Left cardiac atrium (tissue), 4 donors: ENCODE measurements at places on chromosomes 2 and 18.

- DNase-seq = no peak
Observed at GRCh38 chr2:88307817-88308216, 137.7 kb downstream of the THNSL2 start.

GRCh38 chr2:33765122-33765521 lies 166.0 kb upstream of the FAM98A start:
- DNase-seq = no peak

- no peak for DNase-seq
Observed at GRCh38 chr2:55500025-55500424, 19.5 kb upstream of the CFAP36 start.

DNA sequence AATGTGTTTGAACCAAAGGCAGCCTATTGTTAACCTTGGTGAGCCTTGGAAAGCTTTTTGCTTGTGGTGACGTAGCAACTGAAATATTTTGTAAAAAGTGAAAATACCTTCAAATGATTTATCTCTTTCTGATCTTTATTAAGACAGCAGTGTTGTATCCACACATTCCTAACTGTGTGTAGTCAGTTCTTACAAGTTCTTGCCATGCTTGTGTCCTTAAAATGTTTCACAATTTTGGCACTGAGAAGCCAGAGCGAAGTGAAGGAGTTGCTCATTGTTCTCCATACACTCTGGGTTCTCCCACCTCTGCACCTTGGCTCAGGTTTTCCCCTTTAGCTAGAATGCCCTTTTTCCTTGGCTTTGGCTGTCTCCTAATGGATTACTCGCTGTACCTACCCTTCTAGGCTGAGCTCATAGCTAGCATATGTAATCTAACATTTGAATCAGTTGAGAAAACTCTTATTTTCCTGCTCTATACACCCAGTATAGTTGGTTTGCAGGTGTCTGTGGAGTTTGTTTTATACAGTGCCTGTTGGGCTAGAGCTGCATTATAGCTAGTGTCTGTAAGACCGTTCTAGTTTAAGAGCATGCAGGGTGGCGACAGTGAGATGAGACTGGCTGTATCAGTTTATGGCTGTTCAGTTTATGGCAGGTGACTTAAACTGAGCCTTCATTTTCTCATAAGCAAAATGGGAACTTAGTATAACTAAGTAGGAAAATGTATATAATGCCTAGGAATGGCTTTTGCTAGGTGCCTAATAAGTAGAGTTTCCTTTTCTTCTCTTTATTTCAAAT lies 45.5 kb downstream of the FMNL2 start:
- DNase-seq = no peak

DNA sequence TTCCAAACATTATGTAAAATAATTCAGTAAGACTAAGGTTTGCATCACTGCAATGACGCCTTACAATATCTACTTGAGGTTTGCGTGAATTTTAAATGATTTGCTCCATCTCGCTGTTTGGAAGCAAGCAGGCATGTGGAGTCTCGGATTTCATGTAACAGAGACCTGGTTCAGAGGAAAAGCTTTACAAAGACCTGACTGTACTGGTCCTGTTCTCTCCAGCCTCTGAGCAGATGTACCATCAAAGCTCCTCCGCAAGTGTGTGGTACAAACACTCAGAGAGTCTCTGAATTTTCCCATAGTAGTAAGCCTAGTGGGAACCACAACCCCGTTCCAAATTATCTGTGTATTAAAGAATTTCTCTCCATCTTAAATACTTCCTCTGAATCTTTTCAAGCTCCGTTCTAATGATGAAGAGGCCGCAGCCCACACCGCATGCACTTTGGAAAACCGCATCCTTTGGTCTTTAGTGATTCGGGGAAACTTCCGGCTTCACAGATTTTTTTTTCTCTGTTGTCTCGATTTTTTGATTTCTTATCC lies 728.1 kb upstream of the SOX11 start:
- no peak for DNase-seq

GRCh38 chr2:44753552-44754285 lies 187.8 kb upstream of the SIX3 start:
- DNase-seq = no peak

GRCh38 chr2:20602803-20603202 lies 48.1 kb downstream of the HS1BP3 start:
- DNase-seq = no peak

DNA sequence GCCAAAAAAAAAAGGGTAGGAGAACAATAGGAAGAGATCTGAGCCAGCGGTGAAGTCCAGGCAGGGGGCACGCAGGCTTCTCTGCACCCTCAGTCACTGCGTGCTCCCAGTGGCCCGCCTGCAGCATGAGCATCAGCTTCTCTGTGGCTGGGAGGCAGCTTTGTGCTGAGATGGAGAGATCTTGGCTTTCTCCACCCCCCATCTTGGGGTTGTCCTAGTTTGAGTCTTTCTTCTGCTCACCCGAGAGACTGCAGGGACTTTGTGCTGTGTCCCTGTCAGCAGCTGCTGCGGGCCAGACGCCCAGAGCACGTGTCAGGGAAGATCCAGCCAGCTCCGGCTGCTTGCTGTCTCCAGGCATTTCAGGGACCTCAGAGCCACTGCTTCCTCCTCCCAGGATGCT lies 20.3 kb downstream of the TRAPPC12 start:
- peak; percentile 65 for DNase-seq

GRCh38 chr18:70195852-70196434 lies 9.5 kb downstream of the RTTN start:
- DNase-seq = no peak

DNA sequence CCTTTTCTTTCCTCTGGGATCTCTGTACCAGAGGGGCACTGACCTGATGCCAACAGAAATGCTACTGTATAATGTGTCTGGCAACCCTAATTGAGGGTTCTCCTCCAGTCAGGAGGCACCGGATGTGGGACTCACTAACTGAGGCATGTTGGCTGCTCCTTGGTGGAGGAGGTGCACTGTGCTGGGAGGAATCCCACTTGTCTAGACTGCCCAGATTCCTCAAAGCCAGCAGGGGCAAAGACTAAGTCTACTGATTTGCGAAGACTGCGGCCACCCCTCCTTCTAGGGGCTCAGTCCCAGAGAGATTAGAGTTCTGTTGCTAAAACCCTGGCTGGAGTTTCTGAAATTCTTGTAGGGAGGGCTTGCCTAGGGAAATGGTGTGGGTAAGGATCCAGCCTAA lies 1192.1 kb downstream of the DPP10 start:
- no peak for DNase-seq

DNA sequence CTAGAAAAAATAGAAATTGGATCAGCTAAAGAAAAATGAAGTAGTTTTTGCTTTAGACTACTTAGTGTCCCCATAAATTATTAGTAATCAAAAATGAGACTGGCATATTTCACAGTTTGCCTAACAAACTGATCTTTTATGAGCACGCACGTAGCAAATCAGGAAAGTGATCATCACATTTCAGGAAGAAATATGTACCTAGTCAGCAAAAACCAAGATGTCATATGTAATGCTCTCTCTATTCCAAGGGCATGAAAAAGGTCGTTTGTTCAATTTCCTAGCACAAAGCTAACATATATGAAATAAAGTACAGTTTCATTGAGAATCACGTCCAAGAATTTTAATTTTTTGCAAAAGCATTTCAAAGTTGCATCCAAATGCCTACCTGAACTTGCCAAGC lies 600.4 kb upstream of the CHAC2 start:
- DNase-seq = no peak

DNA sequence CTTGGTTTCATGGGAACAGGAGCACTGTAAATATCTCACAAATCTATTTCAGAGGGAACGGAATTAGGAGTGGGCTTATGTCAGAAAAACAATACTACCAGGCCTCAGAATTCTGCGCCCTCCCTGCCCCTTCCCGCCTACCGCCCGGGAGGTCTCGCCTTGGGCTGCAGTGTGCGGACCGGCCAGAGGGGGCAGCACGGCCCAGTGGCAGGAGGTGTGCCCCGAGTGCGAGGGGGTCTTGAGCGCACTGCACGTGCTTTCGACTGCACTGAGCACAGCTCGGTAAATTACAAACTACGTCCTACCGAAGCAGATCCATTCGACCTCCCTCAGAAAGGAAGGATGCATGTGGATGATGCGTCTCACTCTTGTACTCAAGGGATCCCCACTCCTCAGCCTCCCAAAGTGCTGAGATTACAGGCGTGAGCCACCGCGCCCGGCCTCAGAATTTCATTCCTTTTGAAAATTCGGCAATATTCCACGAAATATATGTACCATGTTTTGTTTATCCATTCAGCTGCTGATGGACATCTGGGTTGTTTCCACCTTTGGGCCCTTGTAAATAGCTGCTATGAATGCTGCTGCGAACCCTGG lies 297.0 kb downstream of the BCL2 start:
- DNase-seq = no peak

DNA sequence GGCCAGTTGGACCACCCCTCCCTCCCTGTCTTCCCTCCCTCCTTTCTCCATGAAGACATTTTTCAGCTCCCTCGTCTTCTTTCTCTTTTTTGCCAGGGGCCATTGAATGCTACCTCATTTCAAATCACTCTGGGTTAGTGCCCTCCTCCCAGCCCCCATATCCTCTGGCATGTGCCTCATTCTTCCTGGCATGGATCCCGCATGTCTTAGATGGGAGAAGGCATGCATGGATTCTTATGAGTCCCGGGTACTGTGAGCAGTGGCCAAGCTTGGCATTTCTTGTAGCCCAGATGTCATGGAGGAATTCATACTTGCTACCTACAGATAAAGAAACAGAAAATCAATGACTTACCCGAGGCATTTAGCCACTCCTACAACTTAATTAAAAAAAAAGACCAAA lies 9.0 kb upstream of the HAAO start:
- DNase-seq = no peak
